ENCODE measurements at places on chromosomes 12 and 14.

GRCh38 chr14:53581504-53581903 lies 375.1 kb downstream of the BMP4 start:
- DNase-seq: no peak

DNA sequence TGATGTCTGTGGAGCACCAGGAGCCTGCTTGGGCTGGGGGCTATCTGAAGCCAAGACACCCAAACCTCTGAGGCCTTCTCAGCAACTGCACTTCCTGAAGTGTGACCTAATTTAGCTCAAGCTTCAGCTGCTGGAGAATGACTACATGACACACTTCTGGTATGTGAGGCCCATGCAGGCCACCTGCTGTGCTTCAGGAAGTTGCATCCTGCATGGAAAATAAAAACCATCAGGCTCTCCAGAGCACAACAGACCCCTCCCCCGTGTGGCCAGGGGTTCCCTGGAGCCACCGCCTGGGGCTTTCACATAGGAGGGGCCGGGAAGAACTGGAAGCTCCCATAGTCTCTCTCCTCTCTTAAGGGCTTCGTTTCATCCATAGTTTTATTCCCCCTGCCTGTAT lies 217.7 kb downstream of the SLC15A4 start:
- DNase-seq: no peak

- no peak for DNase-seq
Measured at GRCh38 chr14:92414690-92415445, 91.9 kb downstream of the SLC24A4 start.

DNA sequence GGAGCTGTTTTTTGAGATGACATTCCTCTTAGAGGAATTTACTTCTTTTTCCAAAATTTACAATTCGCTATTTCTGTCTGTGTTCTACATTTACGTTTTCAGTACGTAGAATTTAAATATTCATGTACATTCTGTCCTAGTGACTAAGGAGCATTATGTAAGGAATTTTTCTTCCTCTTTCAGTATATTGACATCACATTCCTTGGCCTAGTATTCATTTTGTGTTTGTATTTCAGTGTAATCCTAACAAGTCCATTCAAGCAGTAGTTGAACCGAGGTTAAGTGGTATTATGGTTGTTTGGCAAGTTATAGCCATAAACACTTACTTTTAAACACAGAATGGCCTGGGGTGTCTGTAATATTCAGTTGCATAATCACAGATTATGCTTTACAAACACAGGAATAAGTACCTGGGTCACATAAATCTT lies 465.2 kb downstream of the PCNX1 start:
- no peak for DNase-seq

GRCh38 chr12:106051853-106052531 lies 86.8 kb downstream of the NUAK1 start:
- no peak for DNase-seq

DNA sequence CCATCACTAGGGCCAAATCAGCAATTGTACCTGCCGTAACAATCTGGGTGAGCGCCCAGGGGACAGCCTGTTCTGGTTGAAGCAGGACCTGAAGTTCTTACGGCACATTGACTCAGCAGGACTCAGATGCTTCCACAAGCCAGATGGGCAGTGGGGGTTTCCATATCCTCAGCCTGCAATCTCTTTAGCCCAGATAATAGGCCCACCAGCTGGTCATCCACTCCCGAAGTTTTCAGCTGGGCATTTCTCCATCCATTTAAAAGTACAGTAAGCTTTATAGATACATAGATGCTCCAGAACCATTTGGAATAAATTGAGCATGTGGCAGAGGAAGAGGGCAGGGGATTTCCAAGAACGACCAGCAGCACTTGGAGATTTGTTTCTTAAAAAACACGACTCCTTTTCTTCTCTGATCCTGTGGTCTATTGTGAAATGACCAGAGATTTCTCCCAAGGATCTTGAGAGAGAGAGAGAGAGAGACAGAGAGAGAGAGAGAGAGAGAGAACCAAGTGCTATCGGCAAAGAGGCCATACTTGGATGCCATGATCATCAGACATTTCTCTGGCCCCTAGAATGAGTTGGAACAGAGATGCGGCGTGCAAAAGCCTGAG lies 74.8 kb upstream of the PLXNC1 start:
- DNase-seq: peak; percentile 43

DNA sequence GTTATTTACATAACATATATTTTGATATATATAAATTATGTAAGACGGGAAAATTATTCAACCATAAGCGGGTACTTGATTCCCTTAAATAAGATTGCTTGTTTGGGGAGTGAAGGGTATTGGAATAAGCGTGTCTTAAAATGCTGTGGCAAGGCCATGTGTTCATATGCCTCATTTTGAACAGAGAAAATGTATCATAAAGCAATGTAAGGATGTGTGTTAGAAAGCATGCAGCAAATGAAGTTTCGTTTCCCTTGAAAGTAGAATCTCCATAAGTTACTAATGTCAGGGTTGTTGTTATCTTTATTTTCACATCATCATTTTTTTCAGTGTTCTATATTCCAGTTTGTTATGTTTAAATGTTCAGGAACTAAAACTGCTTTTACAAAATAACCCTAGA lies 465.6 kb downstream of the FOXG1 start:
- DNase-seq: no peak

- no peak for DNase-seq
Measured at GRCh38 chr12:49761677-49762467, 20.5 kb downstream of the TMBIM6 start.

GRCh38 chr12:72692338-72692737 lies 420.2 kb downstream of the TRHDE start:
- DNase-seq: no peak

DNA sequence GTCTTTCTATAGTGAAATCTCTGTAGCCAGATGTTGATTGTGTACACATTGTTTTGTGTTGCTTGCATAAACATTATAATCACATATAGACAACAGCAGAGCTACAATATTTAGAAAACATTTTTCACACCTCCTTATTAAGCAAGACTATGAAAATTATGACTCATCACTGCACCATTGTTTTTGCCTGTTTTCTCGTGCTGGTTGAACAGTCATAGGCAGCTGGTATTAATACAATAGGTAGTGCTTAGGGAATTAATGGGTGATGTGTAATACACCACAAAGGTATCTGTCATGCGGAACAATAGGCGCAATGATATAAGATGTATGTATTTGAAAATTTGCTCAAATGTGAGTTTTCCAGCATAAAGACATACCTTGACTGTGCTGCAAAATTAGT lies 449.3 kb downstream of the FOXG1 start:
- no peak for DNase-seq

DNA sequence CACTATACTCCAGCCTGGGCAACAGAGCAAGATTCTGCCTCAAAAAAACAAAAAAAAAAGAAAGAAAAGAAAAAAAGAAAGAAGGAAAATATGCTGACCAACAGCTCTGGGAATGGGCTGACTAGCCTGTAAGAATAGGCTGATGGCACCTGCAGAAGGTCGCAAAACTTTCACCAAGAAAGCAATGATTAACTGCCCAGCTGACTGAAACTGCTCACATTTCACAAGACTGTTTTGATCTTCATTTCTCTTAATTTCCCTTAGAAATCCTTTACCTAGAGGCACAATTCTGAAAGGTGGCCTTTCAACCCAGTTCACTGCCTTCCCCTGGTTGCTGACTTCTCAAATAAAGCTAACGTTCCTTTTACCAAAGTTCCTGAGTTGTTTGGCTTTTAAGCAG lies 12.4 kb downstream of the BEST3 start:
- no peak for DNase-seq

GRCh38 chr14:79274641-79275291 lies 936.5 kb downstream of the DIO2 start:
- DNase-seq: no peak

- no peak for DNase-seq
Measured at GRCh38 chr14:27077214-27077613, 479.4 kb upstream of the NOVA1 start.

DNA sequence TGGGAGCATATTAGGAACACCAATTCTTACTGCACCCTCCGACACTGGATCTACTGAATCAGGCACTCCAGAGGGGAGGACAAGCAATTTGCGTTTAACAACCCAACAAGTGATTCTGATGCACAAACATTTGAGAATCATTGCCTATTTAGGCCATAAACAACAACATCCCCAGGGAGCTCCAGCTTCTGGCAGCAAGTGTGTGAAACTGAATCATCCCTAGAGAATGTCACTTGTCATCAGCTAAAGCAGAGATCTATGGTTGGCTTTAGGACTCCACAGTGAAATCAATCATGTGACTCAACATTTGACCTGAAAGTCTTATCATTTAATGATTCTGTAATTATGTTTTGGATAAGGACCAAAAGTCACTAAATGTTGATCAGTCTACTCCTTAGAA lies 505.0 kb upstream of the FLRT2 start:
- no peak for DNase-seq

GRCh38 chr12:3892631-3893030 lies 19.4 kb upstream of the PARP11 start:
- DNase-seq: no peak

DNA sequence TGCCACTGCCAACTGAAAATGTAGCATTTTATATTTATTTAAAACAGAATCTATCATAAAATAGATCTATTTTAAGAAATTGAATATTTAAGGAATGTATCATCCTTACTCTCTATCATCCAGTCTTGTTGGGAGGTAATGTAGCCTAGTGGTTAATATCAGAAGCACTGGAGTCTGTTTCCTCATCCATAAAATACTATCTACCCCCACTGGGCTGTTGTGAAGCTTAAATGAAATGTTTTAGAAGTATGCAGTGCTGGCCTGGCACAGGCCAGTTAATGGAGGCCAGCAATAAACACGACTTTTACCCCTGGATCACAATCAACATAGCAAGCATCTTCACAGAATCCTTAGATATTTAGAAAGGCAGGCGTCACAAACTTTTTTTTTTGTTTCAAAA lies 188.0 kb downstream of the CAND1 start:
- DNase-seq: no peak

GRCh38 chr14:33734387-33734786 lies 216.5 kb downstream of the EGLN3 start:
- no peak for DNase-seq

DNA sequence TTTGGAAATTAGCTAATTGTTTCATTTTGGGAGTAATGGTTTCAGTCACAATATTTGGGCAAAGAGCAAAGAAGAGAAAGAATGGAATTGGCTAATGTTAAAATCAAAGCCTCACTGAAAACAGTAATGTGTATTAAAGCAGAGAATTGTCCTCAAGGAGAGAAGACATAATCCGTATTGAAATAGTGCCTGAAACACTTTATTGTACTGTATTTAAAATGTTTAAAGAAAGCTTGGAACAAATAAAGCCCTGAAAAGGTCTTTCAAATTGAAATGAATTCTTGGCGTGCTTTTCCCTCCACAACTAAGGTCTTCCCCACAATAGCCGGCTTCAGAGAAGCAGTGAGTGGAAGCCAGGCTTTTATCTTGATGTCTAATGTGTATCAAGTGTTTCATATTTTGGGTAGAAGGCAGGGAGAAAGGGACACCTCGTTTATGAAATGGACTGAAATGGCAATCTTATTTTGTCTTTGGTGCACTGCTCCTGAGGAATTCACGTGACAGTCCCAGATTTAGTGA lies 212.9 kb upstream of the CRY1 start:
- no peak for DNase-seq

- no peak for DNase-seq
Measured at GRCh38 chr12:26340649-26341048, 145.3 kb downstream of the SSPN start.

- no peak for DNase-seq
Measured at GRCh38 chr14:37709419-37710195, 114.2 kb downstream of the TTC6 start.
